AG08396 (cell line): ENCODE measurements at places on chromosomes 7 and 10.

DNA sequence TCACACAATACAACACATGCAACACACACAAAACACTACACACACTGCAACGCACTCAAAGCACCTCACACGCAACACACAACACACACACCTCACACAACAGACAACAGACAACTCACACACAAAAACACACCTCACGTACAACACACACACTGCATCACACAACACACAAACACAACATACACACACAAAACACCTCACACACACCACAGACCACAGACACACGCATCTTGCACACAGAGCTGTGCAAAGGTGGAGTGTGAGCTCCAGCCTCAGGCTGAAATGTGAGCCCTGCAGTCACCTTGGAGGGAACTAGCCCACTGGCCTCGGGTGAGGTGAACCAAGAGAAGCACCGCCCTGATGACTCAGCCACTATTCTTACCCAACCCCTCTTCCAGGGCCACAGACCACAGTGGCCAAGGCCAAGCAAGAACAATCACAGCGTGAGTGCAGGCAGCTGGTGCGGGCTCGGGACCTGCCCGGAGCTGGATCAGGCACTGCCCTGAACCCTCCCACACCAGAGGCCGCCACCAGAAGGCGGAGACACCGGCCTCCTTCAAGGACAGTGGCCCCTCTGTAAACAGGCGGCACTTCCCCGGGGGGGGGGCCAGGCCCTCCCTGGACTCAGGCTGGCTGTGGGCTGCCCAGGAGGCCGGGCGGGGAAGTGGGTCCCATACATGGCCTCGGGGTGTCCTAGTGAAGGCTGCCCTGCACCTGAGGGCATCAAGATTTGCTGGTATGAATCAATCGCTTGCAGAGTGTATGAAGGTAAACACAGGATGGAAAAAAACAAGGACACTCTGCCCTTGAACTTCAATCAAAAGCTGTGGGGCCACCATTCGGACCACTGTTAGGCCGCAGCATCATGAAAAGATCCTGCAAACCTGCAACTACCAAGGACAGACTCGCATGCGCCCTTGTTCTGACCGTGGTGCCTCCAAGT, 106.7 kb downstream of the TNS3 start:
- DNase-seq, result peak; percentile 88

DNA sequence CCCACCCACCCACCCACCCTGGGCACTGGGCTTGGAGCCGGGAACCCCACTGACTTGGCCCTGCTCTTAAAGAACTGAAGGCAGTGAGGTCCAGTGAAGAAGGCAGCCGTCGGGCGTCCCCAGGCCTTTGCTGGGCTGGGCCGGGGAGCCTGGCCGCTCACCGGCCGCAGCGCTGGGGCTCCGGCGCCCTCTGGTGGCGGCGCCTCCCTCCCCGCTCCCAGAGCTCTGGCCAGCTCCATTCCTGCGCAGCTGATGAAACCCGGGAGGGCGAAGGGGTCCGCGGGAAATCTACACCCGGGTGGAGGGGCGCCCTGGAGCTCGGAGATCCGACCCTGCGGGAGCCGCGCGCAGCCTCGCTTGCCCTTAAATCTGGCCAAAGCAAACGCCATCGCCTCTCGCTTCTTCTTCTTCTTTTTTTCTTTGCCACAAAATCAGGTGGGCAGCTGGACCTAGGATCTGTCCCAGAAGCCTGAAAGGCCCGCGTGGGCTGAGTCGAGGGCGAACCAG, 1.7 kb upstream of the CXCL12 start:
- DNase-seq, result peak; percentile 94

DNA sequence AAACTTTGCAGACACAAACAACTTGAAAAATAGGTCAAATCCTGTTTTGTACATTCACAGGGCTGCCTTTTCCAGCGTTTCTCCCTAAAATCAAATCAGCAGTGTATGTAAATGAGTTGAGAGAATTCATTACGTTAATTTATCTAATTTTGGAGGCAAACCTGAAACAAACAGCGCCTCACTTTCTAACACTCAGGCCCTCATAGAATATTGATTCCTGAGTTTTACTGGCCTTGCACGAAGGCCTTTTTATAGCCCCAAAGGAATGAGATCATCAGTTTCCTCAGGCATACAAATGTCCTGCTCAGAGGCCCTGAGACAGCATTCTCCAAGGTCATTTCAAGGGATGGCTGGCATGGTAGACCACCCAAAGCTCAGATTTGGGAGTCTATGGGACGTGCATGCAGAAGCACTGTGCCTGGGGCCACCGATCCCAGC, 131.7 kb upstream of the CHST15 start:
- DNase-seq, result no peak

- no peak for DNase-seq
These were observed 323.0 kb upstream of the PODXL start for GRCh38 chr7:131879424-131879823.

DNA sequence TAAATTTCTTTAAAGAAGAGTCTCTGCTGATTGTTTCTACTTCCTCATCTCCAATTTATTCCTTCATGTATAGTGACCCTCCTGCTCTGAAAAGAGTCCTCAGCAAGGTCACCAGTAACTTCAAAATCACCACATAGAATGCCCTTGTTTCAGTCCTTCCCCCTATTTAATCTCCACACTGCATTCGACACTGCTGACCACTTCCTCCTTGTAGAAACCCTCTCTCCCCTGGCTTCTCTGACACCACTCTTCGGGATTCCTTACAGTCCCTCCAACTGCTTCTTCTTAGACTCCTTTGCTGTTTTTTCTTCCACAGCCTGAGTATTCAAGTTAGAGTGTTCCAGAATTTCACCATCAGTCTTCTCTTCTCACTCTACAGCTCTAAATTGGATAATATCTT, 89.5 kb downstream of the VPS41 start:
- no peak for DNase-seq

GRCh38 chr7:135501402-135501801, 8.5 kb downstream of the CNOT4 start:
- no peak for DNase-seq

DNA sequence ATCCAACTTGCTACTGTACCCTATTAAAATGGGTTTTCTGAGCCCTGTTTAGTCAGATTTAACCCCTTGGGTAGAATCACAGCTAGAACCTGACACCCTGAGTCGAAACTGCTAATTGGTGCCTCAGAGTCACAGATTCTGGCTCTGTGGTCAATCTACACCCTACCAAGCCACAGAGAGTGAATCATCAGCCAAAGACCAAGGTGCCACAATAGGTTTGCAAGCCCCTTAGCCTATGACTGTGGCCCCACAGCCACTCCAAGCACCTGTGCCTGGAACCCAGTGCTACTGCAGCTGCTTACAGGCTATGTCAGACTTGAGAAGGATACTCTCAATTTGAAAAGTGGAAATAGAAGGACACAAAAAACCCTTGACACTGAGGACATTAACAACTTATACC, 202.8 kb upstream of the KCND2 start:
- no peak for DNase-seq

DNA sequence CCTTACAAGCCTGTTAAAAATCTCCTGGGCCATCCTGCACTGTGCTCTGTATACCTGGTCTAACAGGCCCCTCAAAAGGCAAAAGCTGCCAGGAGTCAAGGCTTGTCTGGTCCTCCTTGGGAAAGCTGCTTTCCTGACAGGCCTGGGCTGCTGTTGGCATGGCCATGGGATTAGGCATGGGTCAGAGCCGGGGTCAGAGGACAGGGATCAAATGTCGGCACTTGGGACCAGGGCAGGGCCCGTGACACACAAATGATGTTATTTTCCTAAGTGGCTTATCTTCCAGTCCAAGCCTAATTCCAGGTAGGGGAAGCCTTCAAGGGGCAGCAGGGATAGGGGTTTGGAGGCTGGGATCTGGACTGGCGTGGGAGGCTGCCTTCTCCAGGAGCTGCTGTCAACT, 191.5 kb upstream of the GPR26 start:
- no peak for DNase-seq

DNA sequence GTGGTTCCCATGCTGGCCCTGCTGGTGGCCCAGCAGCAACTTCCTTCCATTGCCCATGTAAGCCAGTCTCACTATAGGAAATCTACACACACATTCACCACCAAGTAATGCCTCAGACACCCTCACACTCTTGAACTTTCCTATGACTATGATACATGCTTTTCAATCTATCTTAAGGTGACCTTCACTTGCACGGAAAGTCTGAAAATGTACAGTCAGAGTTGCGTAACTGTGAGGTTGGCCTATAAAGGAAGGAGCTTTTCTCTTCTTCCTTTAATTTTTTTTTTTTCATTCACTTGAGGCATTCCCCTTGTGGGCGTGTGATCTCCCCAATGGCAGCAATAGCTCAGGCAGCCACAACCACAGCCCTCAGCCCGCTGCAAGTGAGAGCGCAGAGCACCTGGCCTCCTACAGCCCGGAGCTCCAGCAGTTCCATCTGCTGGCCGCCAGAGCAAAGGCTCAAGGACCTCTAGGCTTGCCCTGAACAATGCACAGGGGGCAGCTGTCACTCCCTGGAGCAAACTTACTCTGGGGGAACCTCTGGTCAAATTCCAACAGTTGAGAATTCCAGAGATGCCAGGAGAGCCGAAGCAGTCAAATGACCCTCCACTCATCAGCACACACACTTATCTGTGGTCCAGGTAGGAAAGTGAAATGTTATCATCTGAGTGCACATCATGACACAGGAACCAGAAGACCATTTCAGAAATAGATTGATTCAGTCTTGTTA, 123.1 kb upstream of the ADO start:
- DNase-seq, result no peak

DNA sequence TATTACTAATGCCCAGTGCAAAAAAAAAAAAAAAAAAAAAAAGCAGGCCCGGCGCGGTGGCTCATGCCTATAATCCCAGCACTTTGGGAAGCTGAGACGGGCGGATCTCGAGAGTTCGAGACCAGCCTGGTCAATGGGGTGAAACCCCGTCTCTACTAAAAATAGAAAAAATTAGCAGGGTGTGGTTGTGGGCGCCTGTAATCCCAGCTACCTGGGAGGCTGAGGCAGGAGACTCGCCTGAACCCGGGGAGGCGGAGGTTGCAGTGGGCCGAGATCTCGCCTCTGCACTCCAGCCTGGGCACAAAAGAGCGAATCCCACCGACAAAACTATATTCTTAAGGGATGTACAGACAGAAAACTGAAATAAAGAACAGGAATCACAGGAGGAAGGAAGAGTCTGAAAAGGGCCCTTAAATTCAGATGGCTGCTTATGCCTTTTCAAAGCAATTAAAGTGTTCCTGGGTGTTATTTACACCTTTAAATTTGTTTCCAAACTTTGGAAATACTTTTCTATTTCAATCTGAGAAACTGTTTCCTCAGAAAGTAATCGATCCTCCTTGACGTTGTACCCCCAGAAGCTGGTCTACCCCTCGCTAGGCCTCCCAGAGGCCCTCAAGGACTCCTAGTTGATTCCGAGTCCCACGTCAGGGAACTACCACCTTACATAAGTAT, 2.0 kb upstream of the KMT2E start:
- no peak for DNase-seq

DNA sequence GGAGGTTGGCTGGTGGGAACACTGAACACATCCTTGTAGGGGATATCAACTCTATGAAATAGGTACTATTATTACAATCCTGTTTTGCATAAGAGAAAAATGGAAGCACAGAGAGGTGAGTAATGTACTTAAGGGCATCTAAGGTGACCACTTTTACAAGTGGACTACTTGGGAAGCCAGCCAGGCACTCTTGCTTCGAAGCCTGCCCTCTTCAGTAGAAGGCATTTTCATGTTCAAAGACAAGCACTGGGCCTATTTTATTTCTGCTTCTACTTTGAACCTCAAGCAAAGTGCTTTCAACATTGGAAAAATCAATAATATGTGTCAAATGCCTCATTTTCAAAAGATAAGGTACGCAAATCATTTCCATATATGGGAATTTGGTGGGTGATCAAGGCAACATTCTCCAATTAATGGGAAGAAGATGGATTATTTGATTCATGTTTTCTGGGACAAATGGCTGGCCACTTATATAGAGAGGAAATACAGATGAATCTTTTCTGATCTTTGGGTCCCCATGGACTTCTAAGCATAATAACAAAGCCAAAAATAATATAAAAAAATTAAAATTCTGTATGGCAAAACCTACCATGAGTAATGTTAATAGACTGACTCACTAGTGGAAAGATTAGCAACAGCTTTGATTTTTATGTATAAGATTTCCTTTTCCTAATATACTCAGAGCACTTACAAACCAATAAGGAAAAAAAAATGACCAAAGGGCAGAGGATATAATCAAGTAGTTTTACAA, 270.2 kb downstream of the FRMD4A start:
- no peak for DNase-seq

DNA sequence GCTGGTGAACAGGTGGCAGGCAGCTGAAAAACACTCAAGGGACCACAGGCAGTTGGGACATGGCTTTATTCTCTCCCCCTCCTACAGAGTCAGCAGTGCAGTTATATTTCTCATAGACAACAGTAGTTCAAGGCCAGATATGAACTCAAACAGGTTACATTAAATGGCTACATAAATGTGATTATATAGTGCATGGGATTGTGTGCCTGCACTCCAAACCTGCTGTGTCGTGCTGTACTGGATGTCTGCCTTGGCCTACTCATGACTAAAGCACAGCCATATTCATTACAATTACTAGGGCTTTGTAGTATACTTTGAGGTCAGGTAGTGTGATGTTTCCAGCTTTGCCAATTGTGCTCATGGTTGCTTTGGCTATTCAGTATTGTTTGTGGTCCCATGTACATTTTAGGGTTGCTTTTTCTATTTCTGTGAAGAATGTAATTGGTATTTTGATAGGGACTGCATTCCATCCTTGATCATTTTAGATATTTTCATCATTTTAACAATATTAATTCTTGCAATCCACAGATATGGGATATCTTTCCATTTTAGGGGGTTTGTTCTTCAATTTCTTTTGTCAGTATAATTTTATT, 393.6 kb downstream of the CNTNAP2 start:
- DNase-seq, result no peak

DNA sequence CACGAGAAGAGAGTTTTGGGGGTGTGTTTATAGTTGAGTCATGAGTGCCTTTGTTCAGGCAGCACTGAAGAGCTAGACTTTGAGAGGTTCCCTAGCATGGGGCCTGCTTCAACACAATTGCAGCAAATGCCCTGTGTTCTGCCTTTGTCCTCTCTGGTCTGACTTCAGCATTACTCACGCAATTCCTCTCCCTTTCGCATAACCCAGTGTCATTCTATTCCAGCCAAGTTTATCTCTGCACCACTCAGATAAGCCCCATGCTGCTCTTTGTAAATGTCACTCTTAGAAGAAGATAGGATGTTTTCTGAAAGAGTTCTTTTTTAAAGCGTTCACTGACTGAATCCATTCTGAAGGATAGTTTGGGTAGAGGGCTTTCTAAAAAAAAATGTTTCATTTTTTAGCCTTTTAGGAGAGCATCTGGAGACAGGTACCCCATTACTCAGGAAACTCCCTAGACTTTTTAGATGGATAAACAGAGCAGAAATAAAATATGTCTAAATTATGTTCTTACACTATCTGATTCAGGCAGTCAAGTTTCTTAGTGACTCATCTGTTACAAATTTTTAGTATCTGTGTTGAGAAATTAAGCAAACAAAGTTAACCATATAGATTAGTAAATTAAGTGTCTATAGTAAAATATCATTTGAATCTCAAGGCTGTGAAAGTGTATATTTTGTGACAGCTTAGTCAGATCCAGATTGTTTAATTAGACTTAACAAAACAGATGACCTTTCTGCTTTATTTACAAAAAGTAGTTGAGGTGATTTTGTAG, 318.5 kb downstream of the GPR158 start:
- DNase-seq, result no peak

- no peak for DNase-seq
These were observed 12.5 kb upstream of the LYZL1 start for GRCh38 chr10:29276251-29276850.

- DNase-seq, result peak; percentile 5
These were observed 1.6 kb downstream of the ACHE start for GRCh38 chr7:100893910-100894721.

- DNase-seq, result no peak
These were observed 67.8 kb downstream of the ZNF248 start for GRCh38 chr10:37789590-37789989.

GRCh38 chr10:79232864-79233263, 114.4 kb upstream of the PPIF start:
- no peak for DNase-seq
